ENCODE measurements at places on chromosomes 5 and 9. TPM values are rescaled to one million over a fixed set of nuclear protein-coding genes. Genes with fewer than 3 reads are reported as not detected.
A peak's percentile ranks its signal among the peaks of the same experiment; 100 is the strongest.

The PCDHGC3 gene
- total RNA-seq = 146 TPM

The SLC25A2 gene
- total RNA-seq = 2.4 TPM

GRCh38 chr9:86036555-86036954 is 62.8 kb downstream of the GOLM1 start:
- no peaks in the 10 kb centered on the region for H3K36me3 ChIP-seq
- no peak overlapping the region for H3K4me3 ChIP-seq
- no peaks in the 10 kb centered on the region for H3K4me1 ChIP-seq
- no peak for DNase-seq
- H3K27me3 ChIP-seq = no peaks in the 10 kb centered on the region

DNA sequence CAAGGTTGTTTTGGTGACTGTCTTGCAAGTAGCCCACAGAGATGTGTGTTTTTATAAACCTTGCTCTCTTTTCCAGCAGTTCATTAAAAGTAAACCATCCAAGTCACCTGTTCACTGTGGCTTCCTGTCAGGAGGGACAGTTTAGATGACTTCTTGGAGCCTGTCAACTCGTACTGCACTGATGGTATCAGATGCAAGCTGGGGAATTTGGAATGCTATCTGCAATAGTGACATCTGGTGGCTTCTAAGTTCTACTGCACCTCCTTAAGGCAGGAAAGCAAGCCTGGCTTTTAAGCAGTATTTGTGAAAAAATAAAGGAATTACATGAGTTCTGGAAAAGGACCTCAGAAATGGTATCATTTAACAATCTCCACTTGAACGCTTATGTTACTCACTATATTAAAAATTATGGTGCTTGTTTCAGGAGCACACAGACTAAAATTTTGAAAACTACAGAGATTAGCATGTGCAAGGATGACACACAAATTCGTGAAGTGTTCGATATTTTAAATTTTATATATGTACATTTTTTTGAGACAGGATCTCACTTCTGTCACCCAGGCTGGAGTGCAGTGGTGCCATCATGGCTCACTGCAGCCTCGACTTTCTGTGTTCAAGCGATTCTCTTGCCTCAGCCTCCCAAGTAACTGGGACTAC is 164.0 kb downstream of the TTC39B start:
- DNase-seq = no peak
- no peaks in the 10 kb centered on the region for H3K27me3 ChIP-seq
- H3K4me3 ChIP-seq = no peak overlapping the region
- no peaks in the 10 kb centered on the region for H3K36me3 ChIP-seq
- H3K4me1 ChIP-seq = no peaks in the 10 kb centered on the region

DNA sequence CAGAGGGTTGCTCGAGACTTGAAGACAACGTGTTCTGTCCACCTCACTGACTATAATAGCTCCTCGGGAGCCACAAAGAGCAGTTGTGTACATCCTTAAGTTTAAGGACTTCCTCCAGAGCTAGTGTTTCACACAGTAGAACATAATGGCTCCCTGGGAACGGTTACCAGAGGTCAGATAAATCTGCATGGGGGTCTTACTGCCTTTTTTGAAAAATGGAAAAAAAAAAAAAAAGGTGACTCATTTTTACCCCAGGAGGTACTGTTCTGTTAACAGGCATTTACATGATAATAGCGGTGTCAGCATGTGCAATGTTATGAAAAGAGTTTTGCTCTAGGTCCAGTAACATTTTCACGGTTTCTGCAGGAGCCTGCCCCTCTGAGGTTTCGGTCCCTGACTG is 498.9 kb upstream of the WWC1 start:
- no peaks in the 10 kb centered on the region for H3K4me1 ChIP-seq
- H3K27ac ChIP-seq = no peak overlapping the region
- H3K36me3 ChIP-seq = no peaks in the 10 kb centered on the region
- H3K4me3 ChIP-seq = no peak overlapping the region

DNA sequence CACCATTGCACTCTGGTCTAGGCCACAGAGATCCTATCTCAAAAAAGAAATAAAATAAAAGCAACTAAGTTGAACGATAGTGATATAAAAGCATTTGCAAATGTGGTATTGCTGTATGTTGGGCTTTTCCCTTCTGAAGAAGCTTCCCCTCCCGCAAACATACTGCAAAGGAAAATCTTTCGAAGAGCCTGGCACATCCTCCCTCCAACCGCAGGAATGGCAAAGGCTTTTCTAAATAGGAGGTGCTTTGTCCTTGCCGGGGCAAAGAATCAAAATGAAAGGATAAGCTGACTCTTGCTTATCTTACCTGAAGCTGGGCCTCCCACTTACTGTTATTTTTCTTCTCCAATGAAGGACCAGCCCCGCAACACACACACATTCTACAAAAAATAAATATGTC is 45.8 kb downstream of the SERINC5 start:
- peaks cover 4% of the 10 kb centered on the region for H3K4me1 ChIP-seq
- no peak for DNase-seq
- H3K4me3 ChIP-seq = no peak overlapping the region
- no peaks in the 10 kb centered on the region for H3K36me3 ChIP-seq
- no peaks in the 10 kb centered on the region for H3K27me3 ChIP-seq

GRCh38 chr9:81665322-81665871 is 23.9 kb downstream of the TLE1 start:
- no peaks in the 10 kb centered on the region for H3K27me3 ChIP-seq
- no peak overlapping the region for H3K27ac ChIP-seq
- H3K4me1 ChIP-seq = peaks cover 20% of the 10 kb centered on the region
- no peak overlapping the region for H3K4me3 ChIP-seq

DNA sequence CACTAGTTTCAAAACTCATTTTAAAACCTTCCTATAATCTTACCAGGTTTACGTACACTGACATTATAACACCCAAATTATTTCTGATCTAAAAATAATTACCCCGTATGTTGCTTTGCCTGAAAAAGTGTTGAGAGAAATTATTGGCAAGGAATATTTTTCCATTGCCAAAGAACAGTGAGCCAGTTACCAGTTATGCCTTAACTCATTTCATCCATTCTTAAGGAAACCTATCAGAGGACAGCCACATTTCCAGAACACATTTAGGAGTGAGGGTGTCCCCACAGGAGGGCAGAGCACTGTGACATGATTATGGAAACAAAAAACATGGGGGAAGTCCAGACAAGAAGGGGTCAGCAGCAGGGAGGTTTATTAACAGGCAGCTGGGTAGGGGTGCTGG is 52.2 kb downstream of the GABBR2 start:
- H3K36me3 ChIP-seq = no peaks in the 10 kb centered on the region
- H3K4me3 ChIP-seq = no peak overlapping the region
- no peaks in the 10 kb centered on the region for H3K27me3 ChIP-seq
- H3K4me1 ChIP-seq = no peaks in the 10 kb centered on the region
- H3K27ac ChIP-seq = no peak overlapping the region
- DNase-seq = no peak

- no peak overlapping the region for H3K4me3 ChIP-seq
- H3K36me3 ChIP-seq = no peaks in the 10 kb centered on the region
- H3K4me1 ChIP-seq = no peaks in the 10 kb centered on the region
Observed at GRCh38 chr9:120655005-120655622, 59.2 kb downstream of the MEGF9 start.

GRCh38 chr5:71955723-71956122 is 151.6 kb upstream of the MAP1B start:
- no peak for DNase-seq
- H3K4me1 ChIP-seq = no peaks in the 10 kb centered on the region
- no peaks in the 10 kb centered on the region for H3K27me3 ChIP-seq
- no peak overlapping the region for H3K27ac ChIP-seq

GRCh38 chr9:14006386-14007187 is 307.4 kb downstream of the NFIB start:
- H3K27me3 ChIP-seq = no peaks in the 10 kb centered on the region
- no peak for DNase-seq
- H3K27ac ChIP-seq = no peak overlapping the region
- no peaks in the 10 kb centered on the region for H3K4me1 ChIP-seq

GRCh38 chr5:139884144-139884543 is 88.5 kb downstream of the PSD2 start:
- H3K4me1 ChIP-seq = no peaks in the 10 kb centered on the region
- H3K27me3 ChIP-seq = no peaks in the 10 kb centered on the region
- H3K36me3 ChIP-seq = no peaks in the 10 kb centered on the region
- no peak overlapping the region for H3K27ac ChIP-seq
- no peak overlapping the region for H3K4me3 ChIP-seq
- no peak for DNase-seq

GRCh38 chr9:37221489-37222106 is 101.2 kb downstream of the ZCCHC7 start:
- H3K27me3 ChIP-seq = no peaks in the 10 kb centered on the region
- no peak overlapping the region for H3K27ac ChIP-seq
- no peaks in the 10 kb centered on the region for H3K4me1 ChIP-seq
- no peak for DNase-seq
- no peak overlapping the region for H3K4me3 ChIP-seq

GRCh38 chr5:179061025-179061424 is 852 bp downstream of the ZNF354C start:
- DNase-seq = peak; percentile 16
- no peaks in the 10 kb centered on the region for H3K27me3 ChIP-seq
- H3K36me3 ChIP-seq = no peaks in the 10 kb centered on the region
- peak overlapping the region; percentile 81 for H3K4me3 ChIP-seq

DNA sequence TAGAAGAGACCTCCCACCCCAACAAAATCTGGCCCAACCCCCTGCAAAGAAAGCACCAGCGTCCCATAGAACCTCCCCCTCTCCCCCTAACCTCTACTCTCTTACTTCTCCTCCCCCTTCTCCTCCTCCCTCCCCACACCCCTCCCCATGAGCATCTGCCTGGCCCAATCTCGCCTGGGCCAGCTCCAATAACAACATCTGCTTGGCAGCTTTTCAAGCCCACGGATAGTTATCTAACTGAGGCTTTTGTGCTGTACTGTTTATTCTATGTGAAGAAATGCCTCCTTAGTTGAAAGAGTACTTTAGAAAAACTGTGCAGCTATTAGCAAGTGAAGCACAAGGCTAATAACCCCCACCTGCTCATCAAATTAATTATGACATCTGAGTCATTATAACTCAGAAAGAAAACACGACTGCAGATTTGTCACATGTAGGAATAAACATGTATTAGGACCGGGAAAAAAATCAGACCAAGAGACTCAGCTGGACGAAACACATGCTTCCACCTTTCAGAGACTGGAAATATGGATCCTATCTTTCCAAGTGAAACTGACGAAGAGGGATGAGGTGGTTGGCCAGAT is 42.8 kb downstream of the NFIB start:
- H3K4me3 ChIP-seq = peak overlapping the region; percentile 10
- peak overlapping the region; percentile 74 for H3K27ac ChIP-seq
- no peaks in the 10 kb centered on the region for H3K4me1 ChIP-seq
- H3K36me3 ChIP-seq = no peaks in the 10 kb centered on the region
- no peaks in the 10 kb centered on the region for H3K27me3 ChIP-seq
- DNase-seq = peak; percentile 91

DNA sequence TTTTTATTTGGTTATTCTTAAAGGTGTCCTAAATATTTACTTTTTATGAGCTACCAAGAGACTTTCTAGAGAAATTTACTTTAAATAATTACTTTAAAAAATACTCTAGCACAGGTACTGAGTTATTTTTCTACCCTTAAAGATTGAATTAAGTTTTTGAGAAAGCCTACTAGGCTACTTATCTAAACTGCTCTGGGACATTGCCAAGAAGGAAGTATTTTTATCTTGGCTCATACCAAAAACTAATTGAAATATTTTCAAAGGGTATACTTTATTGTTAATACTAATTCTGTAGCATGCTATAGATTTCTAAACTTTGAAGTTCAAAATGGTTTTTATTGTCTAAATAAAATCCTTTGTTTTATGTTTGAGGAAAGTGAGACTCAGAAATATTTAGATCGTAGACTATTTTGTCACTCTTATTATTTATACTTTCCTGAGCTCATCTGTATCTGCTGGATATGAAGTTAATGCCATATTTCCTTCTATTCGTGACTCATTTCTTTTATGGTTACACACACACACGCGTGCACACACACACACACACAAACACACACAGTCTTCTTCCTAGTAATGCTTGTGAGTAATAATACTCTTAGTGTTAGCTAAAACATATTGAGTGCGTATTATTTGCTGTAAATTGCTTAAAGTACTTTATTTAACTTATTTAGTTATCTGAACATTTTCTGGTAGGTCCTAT is 89.5 kb downstream of the MAN2A1 start:
- H3K36me3 ChIP-seq = no peaks in the 10 kb centered on the region
- no peak for DNase-seq
- H3K27me3 ChIP-seq = no peaks in the 10 kb centered on the region
- no peak overlapping the region for H3K27ac ChIP-seq
- H3K4me1 ChIP-seq = no peaks in the 10 kb centered on the region
- no peak overlapping the region for H3K4me3 ChIP-seq

DNA sequence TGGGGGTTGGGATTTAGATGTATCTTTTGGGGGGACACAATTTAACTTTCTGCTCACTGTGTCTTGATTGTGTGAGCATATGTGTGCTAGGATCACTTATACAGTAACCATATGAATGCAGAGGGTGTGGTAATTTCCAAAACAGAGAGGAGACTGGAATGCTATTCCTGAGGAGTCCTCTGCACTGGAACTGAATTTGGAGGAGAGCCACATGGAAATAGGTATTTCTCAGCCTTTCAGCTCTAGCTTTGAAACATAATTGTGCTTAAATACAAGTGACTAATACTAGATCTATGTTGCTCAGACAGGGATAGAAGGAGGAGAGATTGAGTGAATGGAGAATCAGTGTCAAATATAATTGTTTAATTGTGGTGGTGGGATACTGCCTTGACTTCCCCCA is 45.5 kb downstream of the FOCAD start:
- no peak overlapping the region for H3K4me3 ChIP-seq
- no peaks in the 10 kb centered on the region for H3K4me1 ChIP-seq
- no peak overlapping the region for H3K27ac ChIP-seq
- H3K36me3 ChIP-seq = no peaks in the 10 kb centered on the region

DNA sequence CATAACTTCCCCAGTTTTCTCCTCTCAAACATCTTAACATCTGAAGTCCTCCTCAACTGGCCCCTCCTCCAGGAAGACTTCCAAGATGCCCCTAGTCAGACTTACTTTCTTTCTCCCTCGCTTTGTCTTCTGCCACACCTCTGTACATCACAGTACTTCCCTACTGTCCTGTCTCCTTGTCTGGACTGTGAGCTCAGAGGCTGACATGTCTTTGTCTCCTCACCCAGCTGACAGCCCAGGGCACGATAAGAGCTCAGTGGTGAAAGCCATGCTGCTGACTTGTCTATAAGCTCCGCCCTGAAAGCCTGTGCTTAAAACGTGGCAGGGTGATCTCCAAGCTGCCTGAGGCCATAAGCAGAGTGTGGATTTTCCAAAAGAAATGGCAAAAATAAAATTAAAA is 33.0 kb upstream of the SLC25A51 start:
- no peak for DNase-seq
- no peaks in the 10 kb centered on the region for H3K36me3 ChIP-seq
- peaks cover 10% of the 10 kb centered on the region for H3K4me1 ChIP-seq
- H3K4me3 ChIP-seq = no peak overlapping the region
- no peak overlapping the region for H3K27ac ChIP-seq

GRCh38 chr5:141517312-141517711 is 28.4 kb downstream of the PCDHGC5 start:
- no peaks in the 10 kb centered on the region for H3K36me3 ChIP-seq
- H3K4me1 ChIP-seq = peaks cover 12% of the 10 kb centered on the region
- DNase-seq = no peak
- H3K27ac ChIP-seq = peak overlapping the region; percentile 25

All from uterus (tissue), 4 donors.